NCI-H2029 treated with DMSO at 0.1 percent for 48 hours (cell line): ENCODE measurements at places on chromosomes 6 and 20.

- DNase-seq, result no peak
Observed at GRCh38 chr20:40688129-40689099, 622 bp downstream of the MAFB start.

DNA sequence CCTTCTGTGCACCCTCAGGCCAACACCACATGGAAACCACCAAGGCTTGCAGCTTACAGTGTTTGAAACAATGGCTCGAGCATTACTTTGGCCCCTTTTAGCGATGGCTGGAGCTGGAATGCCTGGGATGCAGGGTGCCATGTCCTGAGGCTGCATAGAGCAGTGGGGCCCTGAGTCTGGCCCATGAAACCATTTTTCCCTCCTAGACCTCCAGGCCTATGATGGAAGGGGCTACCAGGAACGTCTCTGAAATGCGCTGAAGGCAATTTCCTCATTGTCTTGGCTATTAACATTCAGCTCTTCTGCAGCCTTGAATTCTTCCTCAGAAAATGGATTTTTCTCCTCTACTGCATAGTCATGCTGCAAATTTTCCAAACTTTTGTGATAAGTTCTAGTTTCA lies 29.9 kb upstream of the SERINC1 start:
- DNase-seq, result no peak

- no peak for DNase-seq
Observed at GRCh38 chr6:32991972-32992371, 17.4 kb downstream of the HLA-DOA start.

- peak; percentile 73 for DNase-seq
Observed at GRCh38 chr6:34390531-34391472, 1.7 kb downstream of the NUDT3 start.

DNA sequence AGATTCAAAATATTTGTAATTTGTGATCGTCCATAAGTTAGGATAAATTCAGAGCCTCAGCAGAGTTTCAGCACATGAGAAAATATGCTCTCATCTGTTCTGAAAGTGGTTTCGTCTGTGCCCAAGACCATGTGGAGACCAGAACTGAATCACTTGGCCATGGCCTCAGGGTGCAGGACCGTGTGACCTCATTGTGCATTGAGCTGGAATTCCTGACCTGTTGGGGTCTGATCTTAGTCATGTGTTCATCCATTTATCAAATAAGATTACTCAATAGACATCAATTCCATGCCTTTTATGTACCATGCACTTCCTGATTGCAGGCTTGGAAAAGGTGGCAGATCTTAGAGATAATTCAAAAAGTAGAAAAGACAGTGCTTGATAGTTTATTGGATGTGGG lies 680.5 kb downstream of the QKI start:
- DNase-seq, result no peak

GRCh38 chr6:35776364-35777215 lies at the start of gene CLPSL2:
TSS of gene CLPSL2 (plus strand) at chr6:35776598. CDS start at chr6:35776619, 21 bp downstream.
- no peak for DNase-seq
